ENCODE measurements at places on chromosomes 6 and 20.
A peak's percentile ranks its signal among the peaks of the same experiment; 100 is the strongest.

DNA sequence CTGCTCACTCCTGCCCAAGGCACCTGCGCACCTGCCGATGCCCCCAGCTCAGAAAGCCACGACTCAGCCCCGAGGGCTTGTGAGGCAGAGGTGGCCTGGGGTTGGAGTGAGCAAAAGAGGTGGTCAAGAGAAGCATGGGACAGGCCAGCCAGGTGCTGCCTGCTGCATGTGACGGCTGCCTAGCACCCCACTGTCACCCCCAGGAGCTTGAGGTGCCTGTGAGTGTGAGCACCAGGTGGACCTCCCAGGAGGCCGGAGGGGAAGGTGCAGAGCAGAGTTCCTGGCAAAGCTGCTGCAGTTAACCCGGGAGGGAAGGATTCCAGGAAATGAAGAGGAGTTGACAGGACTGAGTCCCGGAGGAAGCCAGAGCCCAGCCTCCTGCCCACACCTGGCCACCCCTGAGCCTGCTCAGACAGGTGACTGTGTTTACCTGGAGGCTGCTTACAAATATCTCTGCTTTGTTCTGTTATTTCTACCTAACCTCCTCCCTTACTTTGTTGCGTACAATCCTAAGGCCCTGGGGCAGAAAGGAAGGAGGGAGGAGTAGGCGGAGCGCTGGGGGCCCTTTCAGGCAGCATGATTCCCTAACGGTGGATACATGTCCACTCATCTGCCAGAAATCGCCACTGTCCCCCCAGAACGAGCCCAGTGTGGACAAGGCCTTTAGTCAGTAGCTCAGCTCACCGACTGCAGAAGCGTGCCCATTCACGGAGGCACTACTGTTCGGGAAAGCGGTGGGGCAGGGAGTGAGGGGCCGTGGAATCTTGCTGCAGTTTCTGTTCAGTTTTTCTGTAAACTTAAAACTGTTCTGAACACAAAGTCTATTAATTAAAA lies 87.5 kb upstream of the MPC1 start:
- no peaks in the 10 kb centered on the region for H3K27me3 ChIP-seq
- H3K36me3 ChIP-seq = no peaks in the 10 kb centered on the region
- DNase-seq = no peak
- no peak overlapping the region for H3K27ac ChIP-seq

GRCh38 chr20:14707026-14707680 lies 369.7 kb upstream of the FLRT3 start:
- no peaks in the 10 kb centered on the region for H3K4me1 ChIP-seq
- no peaks in the 10 kb centered on the region for H3K36me3 ChIP-seq
- H3K27me3 ChIP-seq = no peaks in the 10 kb centered on the region

DNA sequence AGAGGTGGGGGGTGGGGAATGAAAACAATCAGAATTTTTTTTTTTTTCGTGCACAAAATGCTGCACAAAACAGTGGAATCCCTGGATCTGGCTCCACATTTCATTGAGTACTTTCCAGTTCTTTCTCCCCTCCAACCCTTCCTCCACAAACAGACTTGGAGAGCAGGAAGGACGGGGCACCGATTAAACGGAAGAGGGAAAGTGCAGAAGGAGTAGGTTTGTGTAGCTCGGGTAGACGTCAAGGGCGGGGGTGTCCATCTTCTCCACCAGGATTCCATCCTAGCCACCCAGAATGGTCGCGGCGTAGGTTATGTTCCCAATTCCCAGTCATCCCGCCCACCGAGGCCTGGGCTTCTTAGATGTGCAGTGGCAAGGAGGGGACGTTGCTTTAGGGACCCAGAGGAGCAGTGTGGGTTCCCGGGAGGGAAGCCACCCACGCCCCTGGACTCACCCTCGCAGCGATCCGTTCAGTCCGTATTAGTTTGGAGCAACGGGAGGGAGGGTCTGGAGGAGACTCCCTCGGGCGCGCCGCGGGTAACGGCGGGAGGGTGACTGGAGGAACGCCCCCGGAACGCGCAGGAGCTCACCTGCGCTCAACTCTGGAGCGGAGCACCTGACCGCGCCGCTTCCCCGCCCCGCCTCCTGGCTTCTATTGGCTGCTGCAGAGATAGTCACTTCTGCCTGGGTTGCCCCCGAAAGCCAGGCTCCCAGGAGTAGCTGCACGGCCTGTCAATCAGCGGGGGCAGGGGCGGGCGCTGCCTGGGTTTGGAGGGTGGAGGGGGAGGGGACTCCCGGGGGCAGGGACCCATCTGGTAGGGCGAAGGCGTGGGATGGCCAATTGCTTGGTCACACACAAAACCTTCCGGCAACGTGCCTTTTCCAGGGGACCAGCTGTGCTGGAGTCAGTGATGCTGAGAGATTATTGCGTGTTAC lies at the start of gene ENPP5:
ENPP5 (minus strand) TSS at position 624 of the 933 bp plus-strand sequence. CDS start 2,718 bp downstream, outside the sequence.
- H3K36me3 ChIP-seq = no peaks in the 10 kb centered on the region
- peak within 1 kb of the TSS; percentile 28 for H3K27ac ChIP-seq
- no peaks in the 10 kb centered on the region for H3K27me3 ChIP-seq
- H3K4me3 ChIP-seq = peak within 1 kb of the TSS; percentile 77
- peak; percentile 56 for DNase-seq

DNA sequence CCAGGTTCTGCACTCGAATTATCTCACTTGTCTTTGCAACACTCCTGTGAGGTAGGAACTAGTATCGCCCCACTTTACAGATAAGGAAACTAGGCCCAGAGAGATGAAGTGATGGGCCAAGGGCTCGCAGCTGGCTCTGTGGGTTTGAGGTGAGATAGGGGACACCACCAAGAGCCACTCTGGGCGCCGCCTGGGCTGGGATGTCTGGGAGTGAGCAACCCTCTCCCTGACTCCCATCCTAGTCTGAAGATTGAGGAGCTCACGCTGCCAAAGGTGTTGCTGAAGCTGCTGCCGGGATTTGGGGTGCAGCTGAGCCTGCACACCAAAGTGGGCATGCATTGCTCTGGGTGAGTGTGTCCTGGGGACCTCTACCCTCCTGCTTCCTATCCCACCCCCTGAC lies 5.4 kb downstream of the BPIFB3 start:
- no peaks in the 10 kb centered on the region for H3K36me3 ChIP-seq
- no peak overlapping the region for H3K4me3 ChIP-seq
- H3K4me1 ChIP-seq = no peaks in the 10 kb centered on the region
- no peak for DNase-seq

DNA sequence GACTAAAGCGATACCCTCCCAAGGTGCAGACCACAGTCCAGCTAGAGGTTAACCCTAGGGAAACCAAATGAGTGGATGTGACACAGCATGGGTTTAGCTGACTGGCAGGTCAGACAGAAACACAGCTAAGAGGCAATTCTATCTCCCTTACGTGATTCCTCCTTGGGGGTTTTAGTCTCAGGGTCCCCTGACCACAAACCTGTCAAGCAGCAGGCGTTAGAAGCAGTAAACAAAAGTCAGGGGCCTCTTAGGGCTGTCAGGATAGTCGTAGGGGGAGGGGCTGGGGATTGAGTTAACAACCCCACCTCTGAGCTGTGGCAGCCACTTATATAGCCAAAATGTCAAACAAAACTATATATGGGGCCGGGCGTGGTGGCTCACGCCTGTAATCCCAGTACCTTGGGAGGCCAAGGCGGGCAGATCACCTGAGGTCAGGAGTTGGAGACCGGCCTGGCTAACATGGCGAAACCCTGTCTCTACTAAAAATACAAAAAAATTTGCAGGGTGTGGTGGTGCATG lies 13.6 kb downstream of the KCNK5 start:
- H3K4me1 ChIP-seq = no peaks in the 10 kb centered on the region
- H3K4me3 ChIP-seq = no peak overlapping the region
- no peak for DNase-seq

DNA sequence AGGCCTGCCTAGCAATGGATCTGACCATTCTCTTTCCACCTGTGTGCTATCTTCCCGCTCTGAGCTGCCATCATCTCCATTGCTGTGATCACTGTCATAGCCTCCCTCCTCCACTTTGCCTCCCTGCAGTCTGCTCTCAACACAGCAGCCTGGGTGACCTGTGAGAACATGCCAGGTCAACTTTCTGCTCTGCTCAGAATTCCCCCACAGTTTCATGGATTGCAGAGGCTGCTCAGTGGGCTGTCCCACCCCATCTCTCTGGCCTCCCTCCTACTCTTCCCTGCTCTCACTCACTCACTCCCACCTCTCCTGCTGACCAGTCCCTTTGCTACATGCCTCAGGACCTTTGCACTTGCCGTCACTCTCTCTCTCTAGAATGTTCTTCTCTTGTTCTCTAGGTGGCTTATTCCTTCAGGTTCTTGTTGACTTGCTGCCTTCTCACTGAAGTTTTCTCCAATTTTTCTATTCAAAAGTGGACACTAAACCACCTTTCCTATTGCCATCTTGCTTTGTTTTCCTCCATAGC lies 159.9 kb downstream of the CD83 start:
- no peaks in the 10 kb centered on the region for H3K27me3 ChIP-seq
- peak overlapping the region; percentile 35 for H3K4me3 ChIP-seq
- H3K4me1 ChIP-seq = peaks cover 38% of the 10 kb centered on the region
- H3K36me3 ChIP-seq = no peaks in the 10 kb centered on the region
- H3K27ac ChIP-seq = peak overlapping the region; percentile 65
- no peak for DNase-seq

DNA sequence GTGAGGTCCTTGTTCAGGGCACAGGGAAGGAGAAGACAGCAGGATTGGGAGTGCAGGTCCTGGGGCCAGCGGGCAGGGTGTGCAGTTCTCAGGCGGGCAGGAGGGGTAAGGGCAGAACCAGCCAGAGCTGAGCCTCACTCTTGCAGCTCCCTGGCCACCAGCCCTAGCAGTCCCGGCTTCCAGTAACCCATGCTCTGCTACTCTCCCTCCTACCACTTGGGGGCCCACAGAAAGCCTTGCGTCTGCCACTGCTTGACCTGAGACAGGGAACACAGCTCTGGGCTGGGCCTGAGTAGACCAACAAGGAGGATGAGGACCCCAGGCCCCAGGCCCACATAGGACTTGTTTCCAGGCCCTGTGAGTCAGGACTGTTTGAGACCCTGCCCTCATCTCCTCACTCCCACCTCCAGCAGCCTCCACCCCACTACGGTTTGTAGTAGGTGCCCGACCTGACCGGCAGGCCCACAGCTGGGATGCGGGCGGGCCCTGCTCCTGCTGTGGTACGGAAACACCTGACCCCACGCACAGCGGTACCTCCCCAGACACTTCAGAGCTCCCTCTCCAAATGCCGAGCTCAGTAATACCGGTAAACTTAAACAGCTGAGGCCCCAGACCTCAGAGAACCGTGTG lies 39.2 kb downstream of the KCNK5 start:
- DNase-seq = no peak
- H3K27me3 ChIP-seq = peaks cover 2% of the 10 kb centered on the region
- H3K4me3 ChIP-seq = no peak overlapping the region
- no peak overlapping the region for H3K27ac ChIP-seq
- no peaks in the 10 kb centered on the region for H3K36me3 ChIP-seq

DNA sequence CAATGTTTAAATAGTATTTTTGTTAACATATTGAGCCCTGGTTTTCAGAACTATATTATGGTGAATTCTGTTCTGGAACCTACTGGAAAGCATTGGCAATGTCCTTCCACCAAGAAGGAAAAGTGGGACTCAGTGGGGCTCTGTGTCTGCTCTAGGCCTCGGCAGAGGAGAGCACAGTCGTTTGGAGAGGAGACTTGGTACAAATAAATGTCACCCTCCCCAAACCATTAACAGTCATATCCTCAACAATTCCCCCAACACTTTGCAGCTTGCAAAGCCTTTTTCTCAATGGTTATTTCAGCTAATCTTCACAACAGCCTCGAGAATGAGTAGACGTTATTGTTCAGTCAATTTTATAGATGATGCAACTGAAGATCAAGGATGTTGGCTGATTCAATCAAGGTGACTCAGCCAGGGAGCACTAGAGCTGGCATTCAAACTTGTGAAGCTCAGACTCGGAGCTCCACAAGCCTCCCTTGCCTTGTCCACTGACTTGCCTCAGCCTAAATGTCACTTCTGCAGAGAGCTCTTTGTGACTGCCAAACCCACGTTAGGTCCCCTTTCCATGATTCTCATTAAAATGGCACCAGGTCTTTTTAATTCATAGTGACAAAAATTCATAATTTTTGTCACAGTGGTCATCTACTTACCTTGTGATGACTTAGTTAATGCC lies 60.6 kb downstream of the TOX2 start:
- H3K4me1 ChIP-seq = peaks cover 11% of the 10 kb centered on the region
- H3K4me3 ChIP-seq = no peak overlapping the region
- peaks cover 17% of the 10 kb centered on the region for H3K27me3 ChIP-seq
- no peaks in the 10 kb centered on the region for H3K36me3 ChIP-seq

DNA sequence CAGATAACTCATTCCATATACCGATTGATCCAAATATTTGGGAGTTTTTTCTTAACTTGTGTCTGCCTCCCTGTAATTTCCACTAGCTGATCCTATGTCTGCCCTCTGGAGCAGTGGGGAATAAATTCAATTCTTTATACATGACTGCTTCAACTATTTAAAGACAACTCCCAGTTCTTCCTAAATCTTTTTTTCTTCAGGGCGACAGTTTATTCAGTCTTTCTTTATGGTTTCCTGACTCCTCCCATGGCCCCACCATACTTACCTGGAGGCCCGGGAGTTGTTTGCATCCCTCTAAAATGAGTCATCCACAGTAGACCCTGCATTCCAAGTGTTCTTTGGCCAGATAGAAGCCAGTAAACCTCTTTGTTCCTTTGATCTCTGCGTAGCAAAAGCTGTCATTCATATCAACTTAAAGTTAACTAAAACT lies 73.6 kb downstream of the LCA5 start:
- no peaks in the 10 kb centered on the region for H3K36me3 ChIP-seq
- no peak overlapping the region for H3K4me3 ChIP-seq
- H3K27ac ChIP-seq = no peak overlapping the region
- no peaks in the 10 kb centered on the region for H3K4me1 ChIP-seq

- DNase-seq = no peak
- no peak overlapping the region for H3K27ac ChIP-seq
- no peaks in the 10 kb centered on the region for H3K4me1 ChIP-seq
- H3K4me3 ChIP-seq = no peak overlapping the region
- peaks cover 3% of the 10 kb centered on the region for H3K27me3 ChIP-seq
Observed at GRCh38 chr6:139407718-139408222, 33.3 kb upstream of the CITED2 start.

- H3K4me3 ChIP-seq = no peak overlapping the region
- no peaks in the 10 kb centered on the region for H3K36me3 ChIP-seq
- H3K27ac ChIP-seq = no peak overlapping the region
Observed at GRCh38 chr6:40611912-40612311, 24.7 kb upstream of the LRFN2 start.

GRCh38 chr20:50111120-50111828 lies 1.7 kb downstream of the UBE2V1 start:
- peaks cover 43% of the 10 kb centered on the region for H3K4me1 ChIP-seq
- H3K27me3 ChIP-seq = no peaks in the 10 kb centered on the region

DNA sequence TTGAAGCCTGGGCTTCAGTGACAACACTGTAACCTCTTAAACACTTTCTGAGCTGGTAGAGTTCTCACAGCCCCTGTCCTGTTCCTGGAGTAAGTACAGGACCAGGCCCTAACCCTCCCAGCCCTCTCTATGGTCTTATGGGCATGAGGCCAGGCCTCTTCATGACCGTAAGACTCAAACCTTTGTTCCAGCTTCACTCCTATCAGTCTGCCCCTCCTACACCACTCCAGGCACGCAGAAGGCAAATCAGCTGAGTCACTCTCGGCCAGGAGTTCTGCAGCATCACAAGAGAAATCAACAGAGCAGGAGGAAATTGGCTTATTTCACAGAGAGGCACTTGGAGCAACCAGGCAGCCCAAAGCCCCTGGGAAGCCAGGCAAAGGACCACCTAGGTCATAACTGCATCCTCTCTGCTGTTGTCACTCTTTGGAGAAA lies 25.3 kb upstream of the CHD6 start:
- no peak overlapping the region for H3K27ac ChIP-seq
- no peaks in the 10 kb centered on the region for H3K36me3 ChIP-seq
- H3K4me3 ChIP-seq = no peak overlapping the region
- no peaks in the 10 kb centered on the region for H3K4me1 ChIP-seq
- DNase-seq = no peak

All from T-cell (primary cell).